ENCODE measurements at places on chromosomes 5 and 9.

GRCh38 chr5:101955891-101956290 is 340.2 kb downstream of the SLCO4C1 start:
- DNase-seq: no peak

- DNase-seq: no peak
Measured at GRCh38 chr9:81789721-81790120, 100.4 kb upstream of the TLE1 start.

GRCh38 chr9:794386-794785 is 47.1 kb upstream of the DMRT1 start:
- DNase-seq: no peak

GRCh38 chr5:56917534-56917933 is 8.1 kb downstream of the SETD9 start:
- no peak for DNase-seq
